ENCODE measurements at places on chromosomes 2 and 18.

GRCh38 chr2:62227386-62228075 is 31.6 kb downstream of the B3GNT2 start:
- DNase-seq, result no peak

DNA sequence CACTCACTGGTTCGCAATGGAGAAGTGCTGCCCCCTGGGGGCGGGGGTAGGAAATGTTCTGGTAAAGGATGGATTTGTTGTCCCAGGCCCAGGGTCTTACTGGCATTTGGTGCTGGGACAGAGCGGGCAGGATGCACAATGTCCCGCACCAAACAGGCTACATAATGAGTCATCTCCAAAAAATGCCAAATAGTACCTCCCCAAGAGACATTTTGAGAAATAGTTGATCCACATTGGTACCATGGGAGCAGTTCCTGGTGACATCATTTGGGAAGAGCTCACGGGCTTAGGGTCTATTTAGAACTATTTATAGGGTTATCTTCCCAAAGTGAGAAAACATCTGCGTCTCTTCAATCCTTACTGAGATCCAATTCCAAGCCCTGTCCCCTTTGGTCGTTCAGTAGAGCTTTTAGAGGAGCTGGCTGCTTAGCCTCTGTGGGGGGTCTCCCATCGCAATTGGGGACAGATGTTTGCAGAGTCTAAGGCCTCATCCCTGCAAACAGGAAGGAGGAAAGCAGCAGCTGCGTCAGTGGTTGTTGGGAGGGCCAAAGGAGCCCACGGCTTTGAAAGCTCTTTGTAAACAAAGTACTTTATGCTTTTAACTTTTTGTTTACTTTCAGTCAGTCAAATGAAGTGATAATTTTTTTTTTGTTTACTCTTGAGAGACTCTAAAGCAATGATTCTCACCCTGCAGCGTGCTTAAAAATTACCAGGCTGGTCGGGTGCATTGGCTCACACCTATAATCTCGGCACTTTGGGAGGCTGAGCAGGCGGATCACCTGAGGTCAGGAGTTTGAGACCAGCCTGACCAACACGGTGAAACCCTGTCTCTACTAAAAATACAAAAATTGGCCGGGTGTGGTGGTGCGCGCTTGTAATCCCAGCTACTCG is 49.3 kb downstream of the GREB1 start:
- DNase-seq, result peak; percentile 81

DNA sequence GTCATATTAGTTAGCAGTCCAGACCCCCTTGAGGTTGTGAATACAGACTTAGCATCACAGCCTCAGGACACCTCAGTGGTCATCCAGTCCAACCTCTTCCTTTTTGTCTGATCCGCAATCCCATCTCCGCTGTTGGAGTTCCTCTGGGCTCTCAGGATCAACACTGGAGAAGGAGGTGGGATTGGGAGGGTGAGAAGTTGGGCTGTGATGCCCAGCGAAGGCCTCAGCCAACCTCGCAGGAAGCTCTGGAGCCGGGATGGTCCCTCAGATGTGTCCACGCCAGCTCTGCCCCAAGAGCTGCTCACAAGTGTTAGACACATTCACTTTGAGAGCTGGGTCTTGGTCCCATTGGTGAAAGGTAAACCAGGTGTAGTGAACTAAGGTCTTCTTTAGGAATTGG is 74.9 kb upstream of the AFF3 start:
- DNase-seq, result no peak

DNA sequence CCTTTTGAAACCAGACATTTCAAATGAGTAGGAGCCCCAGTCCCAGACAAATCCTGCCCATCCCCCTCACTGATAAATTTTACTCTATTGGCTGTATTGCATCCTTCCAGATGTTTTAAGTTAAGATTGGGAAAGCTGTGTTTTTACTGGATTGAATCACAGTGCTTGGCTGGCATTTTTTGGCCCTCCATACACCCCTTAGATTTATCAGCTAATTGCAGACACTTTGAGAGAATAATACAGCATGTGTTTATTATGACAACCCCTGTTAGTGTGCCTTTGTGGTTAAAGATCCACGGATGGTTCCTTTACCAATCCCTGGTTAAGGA is 74.9 kb downstream of the ANTXR1 start:
- no peak for DNase-seq

DNA sequence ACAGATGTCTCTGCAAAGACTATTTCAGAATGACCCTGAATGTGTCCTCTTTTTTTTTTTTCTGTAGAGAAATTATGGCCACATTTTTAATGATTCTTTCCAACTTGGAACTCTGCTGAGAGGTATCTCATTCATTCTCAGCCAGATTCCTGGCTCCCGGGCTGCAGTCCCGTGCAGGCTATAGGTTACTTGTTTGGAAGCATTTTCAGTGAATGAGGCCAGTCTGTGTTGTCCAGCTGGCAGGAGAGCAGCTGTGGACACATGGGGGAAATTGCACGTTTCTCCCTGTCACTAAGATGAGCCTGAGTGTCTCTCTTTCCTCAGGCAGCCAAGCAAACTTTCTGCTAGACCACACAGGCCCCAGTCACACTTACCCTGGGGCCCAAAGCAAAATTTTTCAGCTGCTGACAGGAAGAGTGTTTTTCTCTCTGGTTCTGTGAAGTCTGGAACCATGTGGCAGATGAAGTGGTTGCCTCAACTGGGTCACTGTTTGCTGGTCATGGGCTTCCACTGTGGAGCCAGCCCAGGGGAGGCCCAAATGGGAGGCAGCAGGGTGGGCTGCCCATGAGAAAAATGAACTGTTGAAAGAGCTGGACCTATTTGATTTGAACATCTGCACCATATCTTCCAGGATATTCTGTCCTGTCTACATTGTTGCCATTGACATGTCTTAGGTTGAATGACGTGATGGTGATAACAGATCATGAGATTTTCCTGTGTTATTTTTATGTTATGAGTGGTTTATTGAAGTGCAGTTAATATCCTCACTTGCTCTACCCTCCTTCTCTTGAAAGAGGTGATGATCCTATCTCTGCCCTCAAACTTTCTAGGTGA is 431.2 kb downstream of the LPIN1 start:
- peak; percentile 61 for DNase-seq

GRCh38 chr2:221388891-221389290 is 183.2 kb downstream of the EPHA4 start:
- DNase-seq, result no peak

DNA sequence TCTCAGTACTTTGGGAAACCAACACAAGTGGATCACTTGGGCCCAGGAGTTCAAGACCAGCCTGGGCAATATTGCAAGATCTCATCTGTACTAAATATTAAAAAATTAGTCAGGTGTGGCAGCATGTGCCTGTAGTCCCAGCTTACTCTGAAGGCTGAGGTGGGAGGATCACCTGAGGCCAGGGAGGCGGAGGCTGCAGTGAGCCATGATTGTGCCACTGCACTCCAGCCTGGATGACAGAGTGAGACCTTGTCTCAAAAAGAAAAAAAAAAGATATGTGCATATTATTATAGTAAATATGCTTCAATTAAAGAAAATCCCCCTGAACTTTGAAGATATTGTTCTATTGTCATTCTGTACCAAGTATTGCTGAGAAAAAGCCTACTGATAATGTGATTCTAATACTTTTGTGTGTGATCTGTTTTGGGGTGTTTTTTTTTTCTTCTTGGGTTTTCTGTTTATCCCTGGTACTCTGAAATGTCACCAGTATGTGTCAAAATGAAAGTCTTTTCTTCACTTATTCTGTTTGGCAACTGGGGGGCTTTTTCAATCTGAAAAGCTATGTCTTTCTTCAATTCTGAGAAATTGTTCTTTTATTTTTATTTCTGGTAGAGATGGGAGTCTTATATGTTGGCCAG is 13.2 kb downstream of the NEURL3 start:
- no peak for DNase-seq

- no peak for DNase-seq
These were observed 171.3 kb downstream of the TMEM18 start for GRCh38 chr2:505941-506340.

- DNase-seq, result no peak
These were observed 44.5 kb downstream of the MAPRE2 start for GRCh38 chr18:35085450-35086380.

- DNase-seq, result peak; percentile 45
These were observed 105.7 kb downstream of the TPO start for GRCh38 chr2:1518867-1519530.

DNA sequence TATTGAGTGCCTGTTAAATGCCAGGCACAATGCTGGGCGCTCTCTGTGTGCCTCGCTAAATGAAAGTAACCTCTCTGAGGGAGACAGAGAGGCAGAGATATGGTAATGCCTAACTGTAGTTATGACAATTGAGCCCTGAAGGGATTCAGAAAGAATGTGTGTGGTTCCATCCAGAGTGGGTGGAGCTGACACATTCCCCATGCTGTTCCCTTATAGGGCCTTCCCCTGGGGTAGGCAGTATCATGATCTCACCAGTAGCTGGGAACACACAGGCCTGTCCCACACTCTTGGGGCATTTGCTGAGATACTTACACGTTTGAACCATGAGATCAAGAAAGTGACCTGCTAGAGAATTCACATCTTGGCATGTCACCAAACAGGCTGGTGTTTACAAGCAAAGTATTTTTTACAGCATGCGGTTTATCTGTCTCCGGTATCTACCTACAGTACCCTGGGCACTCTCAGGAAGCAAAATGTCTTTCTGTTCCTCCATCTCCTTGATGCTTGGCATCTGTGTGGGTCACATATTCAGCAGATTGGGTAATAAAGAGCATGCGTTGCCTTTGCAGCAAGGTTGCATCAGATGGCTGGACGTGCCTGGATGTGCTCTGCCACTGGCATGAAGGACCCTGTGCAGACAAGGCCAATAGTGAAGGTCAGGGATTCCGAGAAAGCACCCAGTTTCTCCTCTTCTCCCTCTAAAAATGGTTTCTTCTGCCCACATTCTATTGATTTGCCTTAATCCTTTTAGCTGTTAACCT is 9.4 kb downstream of the CTIF start:
- DNase-seq, result peak; percentile 47

- peak; percentile 25 for DNase-seq
These were observed 295.0 kb upstream of the HDAC4 start for GRCh38 chr2:239695728-239696240.

GRCh38 chr2:49154140-49154539 is at the start of gene FSHR:
TSS of gene FSHR (minus strand) at chr2:49154515. CDS start at chr2:49154417, 98 bp downstream.
- no peak for DNase-seq

DNA sequence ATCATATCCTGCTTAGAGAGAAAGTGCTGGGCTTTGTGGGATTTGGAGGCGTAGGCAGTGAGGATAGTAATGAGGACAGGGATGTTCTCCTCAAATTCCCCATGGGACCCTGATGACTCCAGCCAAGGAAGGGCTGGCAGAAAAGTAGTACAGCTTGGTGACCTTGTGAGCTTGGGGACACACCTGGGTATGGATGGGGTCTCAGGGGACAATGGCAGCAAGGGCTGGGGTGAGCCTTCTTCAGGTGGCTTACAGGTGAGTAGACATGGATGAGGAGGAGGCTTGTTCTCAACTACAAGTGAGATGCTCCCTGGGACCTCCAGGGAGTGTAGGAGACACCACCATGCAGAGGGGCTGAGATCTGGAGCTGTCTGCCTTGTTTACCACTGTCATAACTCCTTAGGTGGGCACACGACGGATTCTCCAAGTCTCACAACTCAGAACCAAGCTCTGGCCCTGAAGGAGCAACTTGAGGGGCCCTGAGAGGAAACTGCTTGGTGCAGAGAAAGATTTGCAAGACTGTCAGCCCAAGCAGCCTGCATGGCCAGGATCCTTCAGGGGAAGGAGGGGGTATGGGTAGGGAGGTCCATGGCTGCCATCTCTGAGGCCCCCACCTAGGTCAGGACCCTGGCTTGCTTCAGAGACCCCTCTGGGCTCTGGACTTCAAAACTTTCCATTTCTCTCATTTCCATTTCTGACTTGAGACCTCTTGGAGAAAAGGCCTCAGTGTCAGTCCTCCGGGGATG is 262.8 kb downstream of the DYSF start:
- peak; percentile 48 for DNase-seq

- peak; percentile 70 for DNase-seq
These were observed 396 bp downstream of the CNOT9 start for GRCh38 chr2:218569038-218569431.

DNA sequence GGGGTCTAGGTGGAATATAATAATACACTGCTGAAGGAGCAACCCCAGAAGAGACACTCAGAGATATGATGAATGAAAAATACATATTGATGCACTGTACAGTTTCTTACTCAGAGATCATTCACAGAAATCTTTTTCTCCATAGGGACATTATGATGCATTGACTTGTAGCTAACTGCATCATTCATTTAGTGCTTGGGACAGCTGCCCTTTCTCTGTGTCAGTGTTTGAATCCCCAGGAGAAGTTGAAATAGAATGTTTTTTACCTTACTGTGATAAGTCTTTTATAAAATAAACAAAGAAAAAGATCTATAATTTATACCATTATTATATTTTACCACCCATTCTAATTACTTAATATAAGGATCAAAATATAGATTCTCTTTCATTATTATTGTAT is 91.7 kb upstream of the DSEL start:
- no peak for DNase-seq

GRCh38 chr2:3189076-3189591 is 188.5 kb downstream of the EIPR1 start:
- DNase-seq, result no peak

- DNase-seq, result no peak
These were observed 48.4 kb downstream of the NEMP2 start for GRCh38 chr2:190486037-190486623.

DNA sequence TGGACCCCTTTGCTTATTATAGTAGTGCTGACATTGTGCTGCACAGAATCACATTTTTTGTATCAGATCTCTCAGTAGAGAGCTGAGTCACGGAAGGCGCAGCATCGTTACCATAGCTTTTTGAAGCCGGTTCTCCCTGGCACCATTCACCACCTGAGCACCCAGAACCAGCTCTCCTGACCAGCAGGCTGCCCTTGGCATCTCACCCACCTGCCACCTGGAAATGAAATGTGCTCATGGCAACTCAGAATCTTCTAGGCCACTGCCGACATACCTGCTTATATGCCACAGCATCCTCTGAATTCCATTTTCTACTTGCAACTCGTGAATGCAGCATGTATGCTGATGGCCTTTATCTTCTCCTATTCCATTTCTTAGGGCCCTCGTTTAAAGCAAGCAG is 62.7 kb downstream of the COA5 start:
- no peak for DNase-seq

GRCh38 chr18:5603153-5603552 is 59.4 kb upstream of the EPB41L3 start:
- DNase-seq, result no peak

DNA sequence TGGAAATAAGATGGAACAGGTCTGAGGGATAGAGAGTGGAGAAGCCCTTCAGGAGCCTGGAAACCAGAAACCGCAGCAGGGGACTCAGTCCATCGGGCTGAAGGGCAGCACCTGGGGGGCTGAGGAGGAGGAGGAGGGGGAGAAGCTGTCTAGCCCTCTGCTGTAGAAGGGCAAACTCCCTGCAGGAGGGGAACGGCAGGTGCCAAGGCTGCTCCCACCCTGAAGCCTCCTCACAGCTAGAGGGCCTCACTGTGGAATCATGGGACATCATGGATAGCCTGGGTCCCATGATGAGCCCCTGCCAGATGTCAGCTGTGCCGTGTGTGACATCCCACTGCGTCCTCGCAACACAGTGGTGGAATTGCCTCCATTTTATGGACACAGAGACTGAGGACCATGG is 435 bp downstream of the MYO7B start:
- DNase-seq, result no peak

GRCh38 chr2:241489733-241490680 is 18.4 kb downstream of the STK25 start:
- DNase-seq, result no peak
